ENCODE measurements at places on chromosomes 6 and 20.

DNA sequence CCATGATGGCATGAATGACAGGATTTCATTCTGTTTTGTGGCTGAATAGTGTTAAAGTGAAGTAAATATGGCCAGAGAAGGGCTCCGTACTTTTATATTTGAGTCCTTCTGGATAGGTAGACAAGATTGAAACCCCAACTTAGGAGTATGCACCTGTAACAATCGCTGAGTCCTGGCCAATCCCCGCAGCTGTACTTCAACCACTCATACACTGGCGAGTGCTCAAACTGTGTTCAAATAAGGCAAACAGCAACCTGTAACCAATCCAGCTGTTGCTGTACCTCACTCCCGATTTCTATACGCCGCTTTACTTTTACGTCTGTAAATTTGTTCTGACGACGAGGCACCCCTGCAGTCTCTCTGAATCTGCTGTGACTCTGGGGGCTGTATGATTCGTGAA, 6.7 kb downstream of the TTLL2 start:
- no peak for DNase-seq

DNA sequence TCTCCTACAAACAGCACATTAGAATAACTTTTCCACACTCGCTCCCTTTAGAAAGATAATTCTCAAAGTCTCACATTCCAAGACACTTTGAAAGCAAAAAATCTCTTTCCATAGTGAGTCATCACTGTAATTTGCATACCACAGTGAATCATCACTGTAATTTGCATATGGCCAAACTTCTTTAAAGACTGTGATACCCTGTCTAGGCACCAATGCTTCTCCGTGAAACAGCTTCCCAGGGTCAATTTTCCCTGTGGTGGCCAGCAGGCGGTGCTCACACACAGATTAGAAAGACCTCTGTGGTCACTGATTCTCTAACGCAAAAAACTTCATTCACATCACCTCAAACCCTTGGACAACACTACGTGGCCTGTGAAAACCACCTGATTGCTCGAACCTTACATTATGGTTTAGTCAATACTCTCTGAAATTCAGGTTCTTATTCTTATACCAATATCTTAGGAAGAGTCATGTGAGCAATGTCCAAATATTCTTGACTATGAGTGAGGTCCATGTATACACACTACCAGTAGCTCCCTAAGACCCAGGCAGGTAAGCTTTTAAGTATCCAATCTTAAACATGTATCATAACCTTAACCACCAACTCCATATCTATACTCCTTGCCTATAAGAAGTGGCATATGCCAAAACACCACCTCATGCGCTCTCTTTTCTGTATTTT, 78.5 kb upstream of the PHACTR1 start:
- DNase-seq, result peak; percentile 1

GRCh38 chr20:41540459-41540858, 77.7 kb downstream of the CHD6 start:
- no peak for DNase-seq

DNA sequence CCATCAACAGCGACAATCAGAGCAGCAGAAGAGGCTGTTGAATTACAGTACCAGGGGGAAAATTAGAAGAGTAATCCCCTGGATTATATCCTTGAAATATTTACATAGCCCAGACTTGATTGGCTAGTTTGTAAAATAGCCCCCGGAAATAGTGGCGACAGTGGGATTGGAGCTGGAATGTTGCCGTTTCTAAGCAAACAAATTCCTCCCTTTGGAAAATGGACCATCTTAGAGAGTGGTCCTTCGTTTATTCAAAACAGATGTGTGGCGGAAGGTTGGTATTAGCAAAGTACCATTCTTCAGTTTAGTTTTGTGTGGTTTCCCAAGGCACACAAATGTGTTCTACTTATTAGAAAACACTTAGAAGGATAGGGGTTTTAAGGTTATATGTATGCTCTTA, 4.5 kb upstream of the EPB41L2 start:
- DNase-seq, result no peak

DNA sequence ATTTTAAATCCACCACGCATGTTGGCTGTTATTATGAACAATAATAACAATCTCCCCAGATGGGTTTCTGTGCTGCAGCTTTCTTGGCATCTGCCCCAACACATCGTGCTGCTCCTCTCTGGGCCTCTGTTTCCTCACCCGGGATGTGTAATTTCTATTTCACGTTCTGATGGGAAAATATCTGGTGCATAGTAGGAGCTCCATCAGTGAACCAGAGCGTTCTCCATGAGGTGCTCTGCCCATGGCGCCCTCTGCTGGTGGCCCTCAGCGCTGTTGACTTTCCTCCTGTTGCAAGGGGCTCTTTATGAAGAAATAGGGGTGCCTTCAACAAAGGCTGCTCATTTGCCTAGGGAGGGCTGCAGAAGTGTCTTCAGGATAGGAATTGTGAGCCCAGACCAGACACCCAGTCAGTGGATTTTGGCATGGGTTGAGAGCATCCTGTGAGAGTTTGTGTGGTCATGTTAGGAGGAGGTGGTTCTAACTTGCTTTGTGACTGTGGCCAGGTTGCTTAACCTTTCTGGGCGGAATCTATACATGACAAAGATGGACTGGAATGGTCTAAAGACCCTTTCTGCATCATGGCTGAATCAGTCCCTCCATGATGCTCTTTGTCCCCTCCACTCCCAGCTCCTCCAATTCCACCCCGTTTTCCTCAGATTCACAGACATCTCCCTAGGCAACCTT, 8.1 kb downstream of the SCRT2 start:
- DNase-seq, result no peak

DNA sequence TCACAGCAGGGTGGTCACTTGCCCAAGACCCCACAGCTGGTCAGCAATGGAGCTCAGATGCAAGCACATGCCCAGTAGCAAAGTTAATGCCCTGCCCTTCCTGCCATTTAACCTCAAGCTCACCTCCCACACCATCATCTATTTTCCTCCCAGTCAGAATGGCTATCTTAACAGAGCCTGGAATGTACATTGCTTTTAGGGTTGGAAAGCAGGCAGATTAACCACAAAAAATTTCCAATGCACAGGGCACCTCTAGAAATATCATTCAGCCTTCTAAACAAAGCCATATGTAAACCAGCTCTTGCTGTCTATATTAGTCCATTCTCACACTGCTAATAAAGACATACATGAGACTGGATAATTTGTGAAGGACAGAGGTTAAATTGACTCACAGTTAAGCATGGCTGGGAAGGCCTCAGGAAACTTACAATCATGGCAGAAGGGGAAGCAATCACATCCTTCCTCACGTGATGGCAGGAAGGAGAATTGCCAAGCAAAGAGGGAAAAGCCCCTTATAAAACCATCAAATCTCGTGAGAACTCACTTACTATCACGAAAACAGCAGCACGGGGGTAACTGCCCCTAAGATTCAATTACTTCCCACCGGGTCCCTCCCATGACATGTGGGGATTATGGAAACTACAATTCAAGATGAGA, 106.9 kb downstream of the FYN start:
- DNase-seq, result no peak
